ENCODE measurements at places on chromosomes 3 and 15.

GRCh38 chr3:185677146-185677829 lies 91.2 kb downstream of the SENP2 start:
- no peak for ATAC-seq

GRCh38 chr3:55416331-55416821 lies 70.7 kb downstream of the WNT5A start:
- ATAC-seq: no peak

DNA sequence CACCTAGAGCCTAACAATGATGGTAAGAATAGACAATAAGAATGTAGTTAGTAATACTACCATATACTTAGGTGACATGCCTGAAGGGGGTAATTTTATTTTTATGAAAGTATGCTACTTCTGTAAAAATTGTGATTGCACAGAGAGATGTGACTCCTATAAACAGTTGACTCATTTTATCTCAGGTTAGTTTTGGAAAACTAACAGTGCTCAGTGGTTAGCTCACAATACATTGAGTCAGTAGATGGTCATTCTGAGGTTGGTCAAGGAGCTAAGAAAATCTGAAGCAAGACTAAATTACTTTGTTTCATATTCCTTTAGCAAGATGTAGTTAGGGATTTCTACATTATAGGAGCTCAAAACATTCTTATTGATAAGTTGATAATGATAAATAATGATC lies 271.0 kb downstream of the EDEM1 start:
- ATAC-seq: no peak

DNA sequence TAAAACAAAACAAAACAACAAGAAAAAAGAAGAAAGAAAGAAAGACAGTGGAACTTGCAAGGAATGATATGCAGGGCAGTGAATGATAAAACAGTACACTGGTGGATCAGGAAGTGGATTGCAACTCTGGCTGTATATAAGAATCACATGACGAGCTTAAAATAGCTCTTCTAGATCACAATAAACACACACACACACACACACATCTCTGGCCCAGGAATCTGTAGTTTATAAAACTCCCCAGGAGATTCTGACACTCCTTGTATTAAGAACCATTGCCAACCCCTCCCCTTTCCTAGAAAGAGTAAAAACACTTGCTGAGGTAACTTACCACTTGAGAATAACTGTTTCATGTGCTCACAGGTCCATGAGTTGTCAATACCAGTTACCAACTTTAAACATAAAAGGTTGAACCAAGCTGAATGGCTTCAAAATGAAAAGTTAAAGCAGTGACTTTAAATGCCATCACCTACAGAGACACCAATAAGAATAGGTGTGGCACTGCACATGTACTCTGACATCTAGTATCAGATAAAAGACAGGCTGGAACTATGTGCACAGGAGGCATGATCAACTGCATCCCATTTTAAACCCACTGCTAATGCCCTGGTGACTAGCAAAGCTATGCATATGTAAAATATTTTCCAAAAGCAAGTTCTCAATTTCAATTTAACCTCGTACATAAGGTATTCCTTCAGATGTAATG lies 3.9 kb downstream of the CPOX start:
- ATAC-seq: no peak

- no peak for ATAC-seq
Measured at GRCh38 chr15:46275701-46276100, 640.9 kb downstream of the SQOR start.

GRCh38 chr15:41659855-41660234 lies 360 bp upstream of the MGA start:
- ATAC-seq: peak; percentile 34

DNA sequence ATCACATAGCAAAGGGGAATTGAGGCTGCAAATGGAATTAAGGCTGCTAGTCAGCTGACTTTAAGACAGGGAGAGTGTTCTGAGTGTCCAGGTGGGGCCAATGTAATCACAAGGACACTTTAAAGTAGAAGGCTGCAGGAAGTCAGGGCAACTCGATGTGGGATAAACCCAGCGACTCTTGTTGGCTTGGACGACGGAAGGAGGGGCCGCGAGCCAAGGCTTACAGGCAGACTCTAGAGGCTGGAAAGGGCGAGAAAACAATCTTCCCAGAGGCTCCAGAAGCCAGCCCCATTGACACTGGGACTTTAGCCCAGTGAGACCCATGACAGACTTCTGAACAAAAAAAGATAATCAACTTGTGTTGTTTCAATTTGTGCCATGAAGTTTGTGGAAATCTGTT lies 12.9 kb upstream of the MUSTN1 start:
- ATAC-seq: no peak

DNA sequence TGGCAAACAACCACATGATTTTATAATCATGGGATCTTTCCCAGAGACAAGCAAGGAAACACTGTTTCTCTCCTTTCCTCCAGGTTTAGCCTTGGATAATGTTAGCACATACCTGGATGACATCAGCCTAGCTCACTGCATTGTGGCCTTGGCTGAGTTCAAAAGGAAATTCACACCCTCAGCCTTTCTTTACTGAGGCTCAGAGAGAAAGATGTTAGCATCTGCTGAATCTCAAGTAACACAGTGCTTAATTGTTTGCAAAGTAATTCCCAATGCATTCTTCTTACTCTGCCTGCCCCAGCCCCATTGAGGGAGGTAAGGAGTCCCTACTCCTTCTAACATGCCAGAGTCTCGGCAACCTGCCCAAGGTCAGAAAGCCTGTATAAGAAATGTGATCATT lies 432.2 kb upstream of the LMCD1 start:
- no peak for ATAC-seq

DNA sequence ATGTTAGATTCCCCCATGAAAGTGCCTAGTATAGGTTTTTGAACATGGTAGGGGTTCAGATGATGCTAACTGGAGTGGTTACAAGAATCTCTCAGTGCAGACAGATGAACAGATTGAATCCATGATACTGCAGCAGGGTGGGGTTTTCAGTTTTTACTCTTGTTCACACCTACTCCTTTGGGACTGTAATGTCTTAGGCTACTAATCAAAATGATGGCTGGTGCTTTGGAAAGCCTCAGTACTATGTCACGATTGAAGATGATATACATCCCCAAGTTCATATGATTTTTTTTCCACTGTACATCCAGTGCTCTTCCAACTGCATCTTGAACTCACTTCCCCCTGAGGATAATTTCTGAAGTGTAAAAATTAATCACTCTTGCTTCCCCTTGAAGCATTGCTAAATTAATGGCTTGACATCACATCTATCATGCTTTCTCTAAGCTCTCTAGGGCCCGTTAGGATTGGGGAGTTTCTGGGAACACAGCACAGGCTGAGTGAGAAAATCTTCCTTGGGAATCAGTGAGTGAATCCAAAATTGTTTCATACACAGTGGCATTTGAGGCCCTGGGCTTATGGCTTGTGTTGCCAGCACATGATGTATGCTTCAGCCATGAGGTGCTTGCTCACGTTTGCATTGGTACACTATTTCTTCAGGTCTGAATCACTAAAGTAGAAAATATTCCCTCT lies 115.0 kb upstream of the TPRG1 start:
- no peak for ATAC-seq

- no peak for ATAC-seq
Measured at GRCh38 chr3:190811775-190812480, 50.6 kb downstream of the GMNC start.

DNA sequence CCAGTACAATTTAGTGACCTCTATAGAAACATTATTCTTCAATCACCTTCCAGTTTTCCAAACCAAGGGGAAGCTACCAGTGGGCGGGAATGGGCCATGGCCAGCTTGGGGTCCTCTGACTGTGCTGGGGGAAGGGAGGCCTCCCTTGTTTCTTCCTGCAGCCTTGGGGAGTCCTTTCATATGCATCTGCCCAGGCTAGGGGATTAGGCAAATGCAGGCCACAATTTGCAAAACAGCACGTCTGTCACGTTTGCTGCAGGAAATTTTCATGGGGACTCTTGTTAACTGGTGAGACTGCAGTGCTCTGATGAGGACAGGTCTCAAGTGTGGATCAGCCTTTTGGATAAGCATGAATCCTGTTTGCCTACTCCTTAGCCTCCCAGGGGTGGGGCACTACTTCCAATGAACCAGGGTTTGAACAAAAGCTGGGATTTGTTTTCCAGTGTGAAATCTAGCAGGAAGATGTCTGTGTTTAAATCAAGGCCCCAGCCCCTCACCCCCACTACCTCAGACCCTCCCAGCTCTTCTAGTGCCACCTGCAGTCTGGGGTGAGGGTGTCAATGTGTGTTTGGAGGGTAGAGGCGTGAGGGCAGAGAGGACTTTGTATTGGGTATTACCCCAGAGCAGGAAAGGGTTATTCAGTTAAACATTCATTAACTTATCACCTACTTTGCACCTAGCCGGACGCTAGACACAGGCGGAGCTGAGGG lies 219.9 kb downstream of the OPA1 start:
- no peak for ATAC-seq

DNA sequence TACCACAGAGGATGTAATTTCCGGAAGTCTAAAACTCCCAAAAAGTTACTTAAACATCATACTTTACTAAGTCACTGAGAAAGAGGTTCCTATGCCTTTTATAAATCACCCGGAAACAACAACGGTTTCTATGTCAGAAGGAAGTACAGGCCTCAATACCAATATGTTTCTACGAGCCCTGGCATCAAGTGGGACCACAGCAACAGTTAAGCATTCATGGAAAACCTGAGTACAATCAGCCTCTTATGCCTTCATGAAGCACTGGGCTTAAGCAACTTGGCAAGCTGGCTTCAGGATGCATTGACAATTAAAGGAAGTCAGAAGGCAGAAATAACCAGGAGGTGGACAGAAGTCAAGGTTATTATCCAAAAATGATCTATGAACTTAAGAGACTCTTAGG lies 19.1 kb upstream of the B3GNT5 start:
- no peak for ATAC-seq

DNA sequence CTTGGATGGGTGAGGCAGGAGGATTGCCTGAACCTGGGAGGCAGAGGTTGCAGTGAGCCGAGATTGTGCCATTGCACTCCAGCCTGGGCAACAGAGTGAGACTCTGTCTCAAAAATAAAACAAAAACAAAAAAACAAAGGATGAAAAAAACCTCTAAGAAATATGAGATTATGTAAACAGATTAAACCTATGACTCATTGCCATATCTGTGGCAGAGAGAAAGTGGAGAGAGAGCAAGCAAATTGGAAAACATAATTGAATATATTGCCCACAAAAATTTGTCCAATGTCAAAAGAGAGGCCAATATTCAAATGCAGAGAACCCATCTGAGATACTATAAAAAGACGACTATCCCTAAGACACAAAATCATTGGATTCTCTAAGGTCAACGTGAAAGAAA lies 1106.0 kb downstream of the OTOL1 start:
- no peak for ATAC-seq

GRCh38 chr15:74978503-74978902 lies 16.9 kb upstream of the SCAMP5 start:
- ATAC-seq: no peak

GRCh38 chr3:156782921-156783320 lies 43.2 kb upstream of the LEKR1 start:
- no peak for ATAC-seq

DNA sequence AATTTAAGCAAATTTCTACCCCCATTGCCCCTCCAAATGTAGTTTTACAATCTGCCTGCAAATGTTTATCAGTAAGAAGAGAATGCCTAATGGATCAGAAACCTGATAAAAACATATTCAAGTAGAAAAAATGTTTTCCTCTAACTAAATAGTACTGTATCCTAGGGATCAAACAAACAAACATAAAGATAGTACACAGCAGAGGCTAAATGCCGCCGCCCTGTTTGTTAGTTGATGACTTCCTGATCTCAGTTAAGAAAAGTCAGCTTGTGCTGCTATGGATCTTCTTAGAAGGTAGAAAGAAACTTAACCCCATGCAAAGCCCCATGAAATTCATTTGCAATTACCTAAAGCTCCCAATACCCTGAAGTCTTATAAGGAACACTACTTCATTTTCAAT lies 387.3 kb upstream of the THBS1 start:
- no peak for ATAC-seq

DNA sequence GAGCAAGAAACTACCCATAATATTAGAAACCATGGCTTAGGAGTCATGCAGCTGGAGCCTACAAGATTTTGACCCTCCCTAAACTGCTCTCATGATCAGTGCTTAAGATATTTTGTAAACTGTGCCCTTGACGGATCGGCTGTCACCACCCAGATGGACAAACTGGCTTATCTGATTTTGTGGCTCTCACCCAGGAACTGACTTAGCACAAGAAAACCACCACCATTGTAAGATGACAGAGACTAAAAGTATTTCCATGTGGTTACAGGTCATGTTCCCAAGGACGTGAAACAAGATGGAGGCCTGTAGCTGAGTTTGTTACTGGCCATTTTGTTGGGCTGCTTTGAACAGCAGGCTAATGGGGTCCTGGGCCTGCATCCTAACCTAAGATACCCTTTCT lies 940.9 kb downstream of the OTOL1 start:
- no peak for ATAC-seq

DNA sequence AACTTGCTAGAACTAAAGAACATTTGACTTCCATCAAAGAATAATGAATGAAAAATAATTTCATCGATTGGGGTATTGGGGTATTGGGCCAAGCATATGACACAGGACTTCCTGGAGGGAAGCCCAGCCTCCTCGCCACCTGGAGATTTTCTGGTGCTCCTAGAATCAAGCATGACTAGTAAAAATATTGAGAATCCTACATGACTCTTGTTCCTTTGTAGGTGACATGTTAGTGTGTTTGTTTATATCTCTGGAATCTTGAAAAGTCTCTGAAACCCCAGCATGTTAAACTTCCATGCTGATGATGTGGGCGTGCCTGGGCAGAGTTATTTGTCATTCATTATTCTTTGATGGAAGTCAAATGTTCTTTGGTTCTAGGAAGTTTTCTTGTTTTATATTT lies 90.1 kb upstream of the EPHB3 start:
- ATAC-seq: no peak

DNA sequence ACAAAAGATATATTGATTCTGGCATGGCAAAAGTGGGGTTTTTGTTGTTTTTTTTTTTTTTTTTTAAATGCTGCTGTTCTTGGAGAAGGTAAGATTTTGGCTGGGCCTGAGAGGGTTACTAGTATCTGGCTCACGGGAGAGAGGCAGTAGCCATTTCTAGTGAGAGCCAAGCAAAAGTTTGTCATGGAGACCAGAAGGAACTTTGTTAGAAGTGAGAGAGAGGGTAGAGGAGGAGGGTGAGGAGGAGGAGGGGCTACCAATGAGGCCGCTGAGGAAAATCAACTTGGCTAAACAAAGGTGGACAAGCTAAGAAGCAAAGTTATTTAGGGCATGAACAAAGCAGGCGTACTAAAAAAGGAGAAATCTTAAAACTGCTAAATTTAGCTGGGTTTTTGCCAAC lies 48.9 kb upstream of the STRIT1 start:
- no peak for ATAC-seq

GRCh38 chr3:188853856-188854771 lies 317.7 kb upstream of the TPRG1 start:
- ATAC-seq: no peak

GRCh38 chr3:154252759-154253638 lies 71.3 kb downstream of the DHX36 start:
- no peak for ATAC-seq

DNA sequence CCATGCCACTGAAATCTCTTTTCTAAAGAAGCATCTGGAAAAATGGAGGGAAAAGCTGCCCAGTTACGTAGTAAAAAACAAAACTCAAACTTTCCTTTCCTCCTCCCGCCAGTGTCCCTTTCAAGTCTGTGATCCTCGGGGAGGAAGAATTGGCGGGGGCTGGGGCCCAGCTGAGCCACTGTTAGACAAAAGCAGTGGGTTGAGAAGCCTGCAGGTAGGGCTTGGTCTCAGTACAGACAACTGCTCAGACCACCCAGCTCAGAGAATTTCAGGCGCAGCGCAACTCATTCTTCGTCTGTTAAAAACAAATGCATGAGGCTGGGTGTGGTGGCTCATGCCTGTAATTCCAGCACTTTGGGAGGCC lies 117.1 kb downstream of the MYLK start:
- no peak for ATAC-seq

GRCh38 chr15:69660658-69661405 lies 208.2 kb downstream of the RPLP1 start:
- ATAC-seq: no peak
